ENCODE measurements at places on chromosomes 6 and 20.

DNA sequence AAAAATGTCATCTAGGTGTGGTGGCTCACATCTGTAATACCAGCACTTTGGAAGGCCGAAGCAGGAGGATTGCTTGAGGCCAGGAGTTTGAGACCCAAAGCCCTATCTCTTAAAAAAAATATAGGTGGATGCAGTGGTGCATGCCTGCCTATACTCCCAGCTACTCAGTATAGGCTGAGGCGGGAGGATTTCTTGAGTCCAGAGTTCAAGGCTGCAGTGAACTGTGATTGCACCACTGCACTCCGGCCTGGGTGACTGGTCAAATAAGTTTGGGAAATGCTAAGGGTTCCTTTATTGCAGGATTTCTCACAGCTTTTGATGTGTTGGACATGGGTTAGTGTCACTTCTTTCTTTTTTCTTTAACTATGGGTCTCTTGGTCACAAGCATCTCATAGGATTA lies 261.3 kb downstream of the PLCB1 start:
- H3K36me3 ChIP-seq: no peaks in the 10 kb centered on the region
- DNase-seq: no peak
- H3K4me3 ChIP-seq: no peak overlapping the region
- H3K27me3 ChIP-seq: no peaks in the 10 kb centered on the region

- no peak overlapping the region for H3K4me3 ChIP-seq
- peaks cover 33% of the 10 kb centered on the region for H3K4me1 ChIP-seq
- H3K27me3 ChIP-seq: no peaks in the 10 kb centered on the region
- H3K27ac ChIP-seq: no peak overlapping the region
- DNase-seq: no peak
Measured at GRCh38 chr6:137167702-137168377, 5.6 kb downstream of the IL22RA2 start.

GRCh38 chr6:170096191-170096802 lies 194.6 kb downstream of the DLL1 start:
- no peak overlapping the region for H3K4me3 ChIP-seq
- H3K36me3 ChIP-seq: no peaks in the 10 kb centered on the region
- H3K4me1 ChIP-seq: peaks cover 12% of the 10 kb centered on the region
- DNase-seq: no peak
- H3K27me3 ChIP-seq: no peaks in the 10 kb centered on the region
- H3K27ac ChIP-seq: no peak overlapping the region

GRCh38 chr20:10547276-10548114 lies 112.4 kb downstream of the SLX4IP start:
- no peak overlapping the region for H3K4me3 ChIP-seq
- no peaks in the 10 kb centered on the region for H3K36me3 ChIP-seq
- no peaks in the 10 kb centered on the region for H3K27me3 ChIP-seq
- no peak for DNase-seq

- no peak overlapping the region for H3K4me3 ChIP-seq
- no peaks in the 10 kb centered on the region for H3K27me3 ChIP-seq
- peaks cover 22% of the 10 kb centered on the region for H3K36me3 ChIP-seq
- DNase-seq: no peak
- no peaks in the 10 kb centered on the region for H3K4me1 ChIP-seq
Measured at GRCh38 chr6:144296973-144297372, 11.8 kb downstream of the UTRN start.

- H3K27me3 ChIP-seq: no peaks in the 10 kb centered on the region
- no peaks in the 10 kb centered on the region for H3K36me3 ChIP-seq
- H3K4me1 ChIP-seq: peaks cover 39% of the 10 kb centered on the region
- H3K27ac ChIP-seq: peak overlapping the region; percentile 93
Measured at GRCh38 chr6:53335224-53335994, 13.3 kb downstream of the ELOVL5 start.

DNA sequence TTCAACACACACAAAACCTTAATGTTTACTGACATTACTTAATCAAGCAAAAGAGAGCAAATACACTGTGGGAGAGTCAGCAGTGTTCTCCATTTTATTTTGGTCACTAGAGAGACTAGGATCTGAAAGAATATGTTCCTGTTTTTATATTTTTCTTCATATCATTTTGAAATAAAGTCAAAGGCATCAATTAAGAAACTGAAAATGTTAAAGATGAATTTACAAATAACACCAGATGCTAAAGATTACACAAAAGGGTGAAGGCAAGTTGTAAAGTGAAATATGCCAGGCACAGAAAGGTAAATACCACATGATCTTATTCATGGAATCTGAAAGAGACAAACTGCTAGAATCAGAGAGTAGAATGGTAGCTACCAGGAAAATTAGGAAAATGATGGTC lies 60.3 kb upstream of the FABP7 start:
- H3K27me3 ChIP-seq: no peaks in the 10 kb centered on the region
- no peak overlapping the region for H3K27ac ChIP-seq
- H3K4me3 ChIP-seq: no peak overlapping the region
- no peaks in the 10 kb centered on the region for H3K4me1 ChIP-seq
- H3K36me3 ChIP-seq: no peaks in the 10 kb centered on the region
- DNase-seq: no peak

- H3K27me3 ChIP-seq: no peaks in the 10 kb centered on the region
- no peaks in the 10 kb centered on the region for H3K36me3 ChIP-seq
- no peak overlapping the region for H3K4me3 ChIP-seq
- H3K4me1 ChIP-seq: no peaks in the 10 kb centered on the region
- no peak for DNase-seq
- H3K27ac ChIP-seq: no peak overlapping the region
Measured at GRCh38 chr6:18931086-18931485, 543.9 kb downstream of the RNF144B start.

- no peaks in the 10 kb centered on the region for H3K36me3 ChIP-seq
- no peaks in the 10 kb centered on the region for H3K27me3 ChIP-seq
- no peak overlapping the region for H3K27ac ChIP-seq
- H3K4me1 ChIP-seq: peaks cover 27% of the 10 kb centered on the region
- no peak overlapping the region for H3K4me3 ChIP-seq
Measured at GRCh38 chr6:144331491-144331969, 46.4 kb downstream of the UTRN start.

- H3K36me3 ChIP-seq: no peaks in the 10 kb centered on the region
- H3K4me1 ChIP-seq: no peaks in the 10 kb centered on the region
Measured at GRCh38 chr6:83505356-83505755, 7.0 kb upstream of the PRSS35 start.

GRCh38 chr6:170292111-170292406 lies 1.2 kb upstream of the DLL1 start:
- no peak overlapping the region for H3K27ac ChIP-seq
- H3K4me1 ChIP-seq: peaks cover 63% of the 10 kb centered on the region
- peaks cover 44% of the 10 kb centered on the region for H3K27me3 ChIP-seq
- DNase-seq: no peak

DNA sequence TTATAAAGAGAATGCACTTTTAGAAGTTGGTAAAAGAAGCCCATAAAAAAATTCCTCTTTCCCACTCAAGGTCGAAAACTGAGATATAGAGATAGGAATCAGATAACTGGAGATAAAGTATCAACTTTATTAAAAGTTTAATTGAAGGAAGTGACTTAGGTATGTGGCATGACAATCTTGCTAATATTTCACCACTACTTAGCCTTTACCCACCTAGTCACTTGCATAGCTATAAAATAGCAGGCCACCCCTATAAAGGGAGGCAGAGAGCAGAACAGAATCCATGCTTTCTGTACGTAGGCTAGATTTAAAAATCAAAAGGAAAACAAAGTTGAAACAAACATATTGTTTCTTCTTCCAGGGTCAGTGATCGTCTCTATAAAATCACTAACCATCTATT lies 13.2 kb upstream of the TBC1D32 start:
- H3K36me3 ChIP-seq: no peaks in the 10 kb centered on the region
- H3K27me3 ChIP-seq: peaks cover 9% of the 10 kb centered on the region
- no peak overlapping the region for H3K4me3 ChIP-seq
- no peak for DNase-seq

DNA sequence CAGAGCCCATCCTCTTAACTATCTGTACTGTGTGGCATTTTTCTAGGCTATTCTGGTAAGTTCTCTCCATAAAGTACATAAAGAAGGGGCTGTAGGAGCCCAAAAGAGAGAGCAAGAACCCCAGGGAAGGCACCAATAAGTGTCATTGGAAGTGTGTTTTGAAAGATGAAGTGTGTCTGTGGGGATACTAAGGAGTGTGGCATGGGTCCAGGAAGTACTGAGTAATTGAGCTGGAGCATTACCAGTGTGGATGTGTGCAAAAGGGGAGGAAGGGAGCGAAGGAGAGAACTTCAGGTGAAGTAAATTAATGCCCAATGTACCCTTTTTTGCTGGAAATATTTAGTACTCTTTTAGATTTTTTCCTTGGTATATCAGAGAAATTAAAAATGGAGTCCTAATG lies 63.9 kb downstream of the KCNS1 start:
- no peaks in the 10 kb centered on the region for H3K27me3 ChIP-seq
- no peak overlapping the region for H3K4me3 ChIP-seq
- H3K27ac ChIP-seq: no peak overlapping the region

DNA sequence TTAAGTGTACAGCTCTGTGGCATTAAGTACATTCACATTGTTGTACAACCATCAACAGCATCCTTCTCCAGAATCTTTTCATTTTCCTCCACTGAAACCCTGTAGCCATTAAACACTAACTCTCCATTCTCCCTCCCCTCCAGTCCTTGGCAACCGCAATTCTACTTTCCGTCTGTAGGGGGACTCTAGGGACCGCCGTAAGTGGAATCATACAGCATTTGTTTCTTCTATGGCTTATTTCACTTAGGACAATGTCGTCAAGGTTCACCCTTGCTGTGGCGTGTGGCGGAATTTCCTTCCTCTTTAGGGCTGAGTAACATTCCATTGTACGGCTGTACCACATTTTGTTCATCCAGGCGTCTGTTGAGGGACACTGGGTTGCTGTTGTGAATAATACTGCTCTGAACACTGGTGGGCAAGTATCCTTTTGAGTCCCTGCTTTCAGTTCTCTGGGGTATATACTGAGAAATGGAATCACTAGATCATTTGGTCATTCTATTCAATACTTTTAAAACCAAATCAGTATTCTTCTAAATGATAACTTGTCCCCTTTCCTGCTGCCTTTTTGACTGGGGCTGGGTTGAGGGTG lies 50.7 kb downstream of the PPP1R3G start:
- H3K36me3 ChIP-seq: no peaks in the 10 kb centered on the region
- no peak overlapping the region for H3K4me3 ChIP-seq
- H3K27me3 ChIP-seq: no peaks in the 10 kb centered on the region
- H3K27ac ChIP-seq: no peak overlapping the region
- H3K4me1 ChIP-seq: no peaks in the 10 kb centered on the region

- H3K27me3 ChIP-seq: no peaks in the 10 kb centered on the region
- no peak overlapping the region for H3K4me3 ChIP-seq
- no peak for DNase-seq
- peaks cover 2% of the 10 kb centered on the region for H3K36me3 ChIP-seq
- peaks cover 7% of the 10 kb centered on the region for H3K4me1 ChIP-seq
Measured at GRCh38 chr20:20454367-20454766, 86.5 kb downstream of the INSM1 start.

GRCh38 chr20:34368547-34368946 lies 5.5 kb downstream of the ITCH start:
- no peak overlapping the region for H3K4me3 ChIP-seq
- no peak for DNase-seq
- H3K4me1 ChIP-seq: peaks cover 63% of the 10 kb centered on the region
- H3K36me3 ChIP-seq: peaks cover 26% of the 10 kb centered on the region

DNA sequence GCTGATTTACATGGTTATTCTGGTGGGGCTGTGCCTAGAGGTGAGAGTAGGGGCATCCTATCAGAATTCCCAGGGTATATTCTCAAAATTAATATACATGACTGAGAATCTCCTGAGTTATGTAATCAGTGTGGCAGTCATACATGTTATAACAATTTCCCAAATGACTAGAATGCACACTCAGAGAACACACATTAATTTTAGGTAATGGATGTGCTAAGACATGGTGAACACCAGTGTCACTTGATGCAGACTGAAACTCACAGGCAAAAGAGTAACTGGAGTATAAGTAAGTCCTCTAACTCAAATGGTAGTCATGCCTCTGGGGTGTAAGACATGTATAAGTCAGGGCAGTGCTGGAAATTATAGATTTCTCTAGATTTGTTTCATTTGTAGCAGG lies 1198.4 kb upstream of the CITED2 start:
- H3K36me3 ChIP-seq: no peaks in the 10 kb centered on the region
- DNase-seq: no peak
- H3K27ac ChIP-seq: no peak overlapping the region
- no peaks in the 10 kb centered on the region for H3K4me1 ChIP-seq
- H3K4me3 ChIP-seq: no peak overlapping the region

DNA sequence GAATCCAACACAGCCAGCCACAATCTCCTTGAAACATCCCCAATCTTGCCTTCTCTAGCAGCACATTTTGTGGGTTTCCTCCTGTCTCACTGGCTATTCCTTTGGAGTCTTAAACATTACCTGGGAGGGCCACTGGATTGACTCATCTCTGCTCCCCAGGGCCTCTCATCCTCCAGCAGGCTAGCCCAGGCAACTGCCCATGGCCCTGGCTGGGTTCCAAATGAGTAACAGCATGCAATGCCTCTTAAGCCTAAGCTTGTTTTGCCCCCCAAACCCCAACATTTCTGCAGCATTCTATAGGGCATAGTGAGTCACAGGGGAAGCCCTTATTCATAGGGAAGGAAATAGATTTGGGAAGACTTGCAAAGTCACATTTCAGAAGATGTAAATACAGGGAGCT lies 204.9 kb downstream of the FOXA2 start:
- H3K27me3 ChIP-seq: no peaks in the 10 kb centered on the region
- no peak overlapping the region for H3K4me3 ChIP-seq
- H3K4me1 ChIP-seq: no peaks in the 10 kb centered on the region
- DNase-seq: no peak
- no peaks in the 10 kb centered on the region for H3K36me3 ChIP-seq

DNA sequence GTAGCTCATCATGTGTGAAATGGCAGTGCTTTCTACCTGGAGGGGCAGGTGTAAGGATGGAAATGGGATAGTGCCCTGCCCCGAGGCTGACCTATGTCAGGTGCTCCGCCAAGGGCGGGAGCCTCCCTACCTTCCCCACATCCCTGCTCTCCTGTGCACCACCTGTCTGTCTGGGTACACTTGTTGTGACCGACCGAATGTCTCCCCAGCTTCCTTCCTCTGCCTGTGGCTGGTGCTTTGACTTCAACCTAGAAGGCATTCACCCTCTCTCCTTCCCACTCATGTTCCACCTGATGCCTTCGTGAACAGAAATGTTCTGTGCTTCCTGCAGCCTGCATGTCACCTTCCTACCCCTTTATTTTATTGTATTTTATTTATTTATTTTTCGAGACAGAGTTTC lies 114.8 kb downstream of the SCML4 start:
- H3K27me3 ChIP-seq: no peaks in the 10 kb centered on the region
- H3K4me3 ChIP-seq: no peak overlapping the region
- no peak overlapping the region for H3K27ac ChIP-seq
- peaks cover 21% of the 10 kb centered on the region for H3K36me3 ChIP-seq

- peaks cover 15% of the 10 kb centered on the region for H3K36me3 ChIP-seq
- no peaks in the 10 kb centered on the region for H3K27me3 ChIP-seq
- no peak overlapping the region for H3K4me3 ChIP-seq
- no peak overlapping the region for H3K27ac ChIP-seq
Measured at GRCh38 chr6:87212596-87212995, 57.2 kb downstream of the ZNF292 start.

- no peaks in the 10 kb centered on the region for H3K27me3 ChIP-seq
- H3K4me1 ChIP-seq: no peaks in the 10 kb centered on the region
- no peaks in the 10 kb centered on the region for H3K36me3 ChIP-seq
- DNase-seq: no peak
- H3K4me3 ChIP-seq: no peak overlapping the region
Measured at GRCh38 chr20:19922716-19923115, 94.4 kb upstream of the NAA20 start.

GRCh38 chr6:8478418-8478817 lies 43.1 kb upstream of the SLC35B3 start:
- no peaks in the 10 kb centered on the region for H3K36me3 ChIP-seq
- H3K4me3 ChIP-seq: no peak overlapping the region
- H3K27ac ChIP-seq: no peak overlapping the region
- DNase-seq: no peak
- no peaks in the 10 kb centered on the region for H3K27me3 ChIP-seq
